ENCODE measurements at places on chromosomes 6 and 20.

DNA sequence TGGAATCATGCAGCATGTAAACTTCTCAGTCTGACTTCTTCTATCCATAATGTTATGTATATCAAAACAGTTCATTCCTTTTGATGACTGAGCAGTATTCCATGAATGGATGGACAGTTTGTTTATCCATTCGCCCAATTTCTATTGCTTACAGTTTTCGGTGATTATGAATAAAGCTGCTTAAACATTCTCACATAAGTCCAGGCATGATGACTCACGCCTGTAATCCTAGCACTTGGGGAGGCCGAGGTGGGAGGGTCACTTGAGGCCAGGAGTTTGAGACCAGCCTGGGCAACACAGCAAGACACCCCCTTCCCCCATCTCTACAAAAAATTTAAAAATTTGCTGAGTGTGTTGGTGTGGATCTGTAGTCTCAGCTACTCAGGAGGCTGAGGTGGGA lies 22.9 kb upstream of the HMGA1 start:
- DNase-seq, result no peak

DNA sequence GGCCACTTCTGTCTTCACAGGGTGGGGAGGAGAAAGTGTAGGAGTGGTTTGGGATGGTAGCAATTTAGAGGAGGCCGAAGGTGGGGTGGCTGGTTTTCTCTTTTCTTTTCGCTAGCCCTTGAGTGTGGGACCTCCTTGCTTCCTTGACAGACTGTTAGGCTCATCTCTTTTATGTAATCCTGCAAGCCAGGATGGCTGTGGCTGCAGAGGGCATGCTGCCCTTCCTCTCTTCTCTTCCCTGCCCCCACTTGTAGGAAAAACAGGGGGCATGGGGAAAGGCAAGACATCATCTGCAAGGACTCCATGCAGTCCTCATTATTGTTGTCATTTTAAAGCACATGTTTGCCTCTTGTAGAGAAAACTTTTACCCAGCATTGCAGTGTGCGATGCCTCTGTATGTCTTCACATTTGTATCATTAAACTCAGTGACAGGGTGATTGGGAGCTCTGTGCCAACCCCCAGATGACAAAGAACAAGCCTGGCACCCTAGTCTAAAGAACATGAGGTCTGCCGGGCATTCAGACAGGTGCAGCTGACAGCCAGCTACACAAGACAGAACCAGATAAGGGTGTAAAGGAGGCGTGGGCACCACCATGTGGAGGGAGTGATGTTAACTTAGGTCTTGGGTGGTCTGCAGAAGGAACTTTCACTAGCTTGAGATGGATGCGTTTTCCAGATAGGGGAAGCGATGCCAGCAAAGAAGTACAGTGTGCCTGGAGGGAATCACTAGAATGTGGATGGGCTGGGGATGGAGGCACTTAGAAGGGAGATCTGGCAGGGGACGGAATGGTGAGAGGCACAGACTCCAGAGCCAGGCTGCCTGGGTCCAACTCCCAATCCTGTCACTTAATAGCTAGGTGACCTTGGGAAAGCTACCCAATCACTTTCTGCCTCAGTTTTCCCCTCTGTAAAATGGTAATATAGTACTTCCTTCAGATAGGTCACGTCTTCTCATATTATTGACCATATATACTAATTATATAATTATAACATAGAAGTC lies 207.6 kb downstream of the TBC1D7 start:
- no peak for DNase-seq

GRCh38 chr6:30150671-30151395 lies 10.2 kb downstream of the TRIM10 start:
- DNase-seq, result peak; percentile 44

GRCh38 chr6:45630801-45631200 lies 253.1 kb upstream of the SUPT3H start:
- no peak for DNase-seq

DNA sequence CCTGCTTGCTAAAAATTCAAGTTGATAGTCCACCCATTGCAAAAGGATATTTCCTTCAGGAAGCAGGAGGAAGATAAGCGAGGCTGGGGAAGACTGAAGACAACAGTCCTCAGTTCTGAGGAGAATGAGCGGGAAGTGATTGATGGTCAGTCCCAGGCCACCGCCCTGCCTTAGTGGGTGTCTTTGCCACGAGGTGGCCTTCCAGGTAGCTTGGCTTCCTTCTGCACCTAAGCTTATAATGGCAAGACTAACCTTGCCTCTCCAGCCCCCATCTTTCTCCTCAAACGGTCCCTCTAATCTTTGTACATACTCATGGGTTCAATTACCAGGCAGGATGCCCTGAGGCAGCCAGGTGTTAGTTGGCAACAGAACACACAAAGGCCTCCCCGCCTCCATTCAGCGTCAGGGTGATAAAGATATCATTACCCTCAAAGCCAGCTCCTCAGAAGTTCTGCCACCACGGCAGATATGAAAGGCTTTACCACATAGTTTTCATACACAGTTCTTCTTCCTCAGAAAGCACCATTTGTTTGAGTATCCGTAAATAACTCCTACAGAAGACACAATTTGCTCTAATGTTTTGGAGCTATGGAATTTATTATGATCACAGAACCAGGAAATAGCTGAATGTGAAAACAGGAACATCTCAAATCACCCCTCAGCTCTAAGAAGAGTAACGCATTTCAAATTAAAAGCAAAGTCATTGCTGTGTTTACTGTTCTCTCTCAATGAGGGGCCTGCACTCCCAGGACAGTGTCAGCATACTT lies 249.4 kb downstream of the ATXN1 start:
- DNase-seq, result no peak

DNA sequence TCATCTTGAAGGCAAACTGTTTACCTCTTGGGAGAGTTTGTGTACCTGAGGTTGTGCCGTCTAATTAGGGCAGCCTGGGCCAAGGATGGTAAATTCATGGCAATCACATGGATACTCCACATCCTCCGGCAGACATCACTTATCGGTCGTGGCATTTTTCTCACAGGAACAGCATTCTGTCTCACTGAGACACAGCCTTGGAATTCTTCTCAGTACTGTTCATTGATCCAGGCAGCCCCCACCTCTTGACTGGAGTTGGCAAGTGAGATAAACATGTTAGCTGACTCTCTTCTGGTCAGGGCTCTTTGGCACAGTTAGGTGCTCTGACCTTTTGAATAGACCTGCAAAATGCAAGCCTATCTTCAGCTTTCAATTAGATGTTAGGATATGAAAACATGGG lies 511.4 kb upstream of the FLRT3 start:
- DNase-seq, result no peak

DNA sequence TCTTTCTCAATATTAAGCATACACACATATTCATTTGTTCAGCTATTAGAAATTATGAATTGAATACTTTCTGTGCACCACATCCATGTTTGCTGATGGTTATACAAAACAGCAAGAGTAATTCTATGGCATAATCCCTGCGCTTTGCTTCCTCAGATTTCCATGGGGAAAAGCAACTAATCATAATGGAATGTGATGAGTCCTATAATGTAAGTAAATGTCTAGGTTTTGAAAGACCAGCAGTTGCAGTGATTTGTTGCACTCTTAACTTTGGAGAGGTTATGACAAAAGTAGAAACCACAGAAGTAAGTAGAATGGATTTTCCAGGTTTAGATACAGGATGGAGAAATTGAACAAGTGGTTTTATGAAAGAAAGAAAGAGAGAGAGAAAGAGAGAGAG lies 652.1 kb downstream of the CBLN4 start:
- DNase-seq, result no peak

DNA sequence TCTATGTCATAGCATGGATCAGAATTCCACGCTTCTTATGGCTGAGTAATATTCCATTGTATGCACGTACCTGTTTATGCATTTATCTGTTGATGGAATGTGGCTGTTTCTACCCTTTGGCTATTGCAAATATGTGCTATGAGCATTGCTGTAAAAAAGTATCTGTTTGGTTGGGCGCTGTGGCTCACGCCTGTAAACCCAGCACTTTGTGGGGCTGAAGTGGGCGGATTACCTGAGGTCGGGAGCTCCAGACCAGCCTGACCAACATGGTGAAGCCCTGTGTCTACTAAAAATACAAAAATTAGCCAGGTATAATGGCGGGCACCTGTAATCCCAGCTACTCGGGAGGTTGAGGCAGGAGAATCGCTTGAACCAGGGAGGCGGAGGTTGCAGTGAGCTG lies 182.4 kb downstream of the BCAS1 start:
- DNase-seq, result no peak

DNA sequence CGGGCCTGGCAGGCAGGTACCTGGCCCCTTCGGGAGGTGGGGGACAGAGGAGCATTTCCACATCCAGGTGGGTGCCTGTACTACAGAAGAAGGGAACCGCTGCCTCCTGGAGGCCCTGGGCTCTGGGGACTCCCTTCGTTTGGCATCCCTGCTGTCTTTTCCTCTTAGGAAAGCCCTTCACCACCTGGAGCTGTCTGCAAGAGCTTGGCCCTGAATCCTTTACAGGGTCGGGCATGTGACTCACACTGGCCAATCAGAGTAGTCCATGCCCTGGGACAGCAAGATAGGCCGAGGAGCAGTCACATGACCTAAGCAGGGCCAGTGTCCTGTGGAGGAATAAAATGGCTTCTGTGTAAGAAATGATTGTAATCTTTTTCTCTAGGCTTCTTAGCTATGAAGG lies 224.9 kb downstream of the ANKRD60 start:
- no peak for DNase-seq

GRCh38 chr20:62997417-62998035 lies 9.2 kb downstream of the BHLHE23 start:
- no peak for DNase-seq

GRCh38 chr6:166471797-166472260 lies 89.1 kb upstream of the MPC1 start:
- DNase-seq, result no peak

- DNase-seq, result peak; percentile 66
These were observed 17.8 kb upstream of the FNDC1 start for GRCh38 chr6:159151266-159151855.

DNA sequence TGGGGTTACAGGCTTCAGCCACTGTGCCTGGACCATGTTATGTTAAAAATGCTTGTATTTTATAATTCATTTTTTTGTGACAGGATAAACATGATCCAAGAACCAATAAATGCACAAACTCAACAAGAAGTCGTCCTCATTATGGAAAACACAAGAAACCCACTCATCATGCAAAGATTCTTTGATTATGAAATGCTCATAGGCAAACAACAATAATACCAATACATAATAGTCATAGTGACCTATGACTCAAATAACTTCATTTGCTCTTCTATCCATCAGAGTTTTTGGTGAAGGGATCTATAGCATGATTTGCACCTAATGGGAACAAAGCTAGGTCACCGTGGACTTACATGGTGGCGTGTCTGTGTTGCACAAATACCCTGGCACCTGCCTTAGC lies 217.1 kb upstream of the THEMIS start:
- no peak for DNase-seq

GRCh38 chr6:88848870-88849269 lies 114.5 kb downstream of the RNGTT start:
- no peak for DNase-seq

DNA sequence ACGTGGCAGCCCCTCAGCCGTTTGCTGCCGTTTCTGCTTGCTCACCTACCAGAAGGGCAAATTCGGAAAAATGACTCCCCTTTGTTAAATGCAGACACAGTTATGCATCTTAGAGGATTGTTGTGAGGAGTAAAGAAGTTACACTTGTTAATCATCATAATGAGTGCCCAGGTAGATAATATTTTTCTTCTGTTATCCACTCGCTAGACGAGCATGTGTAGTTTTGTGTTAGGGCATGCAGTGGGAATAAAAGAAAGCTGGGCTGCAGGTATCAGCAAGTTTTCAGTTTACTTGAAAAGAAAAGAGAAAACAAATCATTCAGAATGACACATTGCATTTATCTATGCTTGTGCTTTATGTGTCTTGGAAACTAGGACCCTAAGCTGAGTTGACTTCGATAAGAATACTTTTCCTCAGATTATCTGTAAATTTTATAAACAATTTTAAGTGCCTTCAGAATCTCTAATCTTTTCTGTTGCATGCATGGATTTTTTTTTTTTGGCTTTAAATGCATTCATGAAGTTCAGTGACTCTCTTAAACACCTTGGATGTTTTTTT lies 365.3 kb downstream of the QKI start:
- no peak for DNase-seq

- DNase-seq, result peak; percentile 19
These were observed 206.3 kb downstream of the PREX1 start for GRCh38 chr20:48621376-48622078.

GRCh38 chr20:25246182-25246999 lies 1.5 kb upstream of the PYGB start:
- DNase-seq, result no peak

- no peak for DNase-seq
These were observed 79.3 kb upstream of the AGPAT4 start for GRCh38 chr6:161353208-161353613.

- peak; percentile 56 for DNase-seq
These were observed 125.2 kb downstream of the HIVEP2 start for GRCh38 chr6:142819603-142820337.

- no peak for DNase-seq
These were observed 45.4 kb downstream of the MYO6 start for GRCh38 chr6:75794351-75794846.

- no peak for DNase-seq
These were observed 111.2 kb downstream of the NFATC2 start for GRCh38 chr20:51431321-51431720.

- peak; percentile 51 for DNase-seq
These were observed 4.6 kb upstream of the SLC2A10 start for GRCh38 chr20:46704714-46705377.

- no peak for DNase-seq
These were observed 39.7 kb upstream of the ZFP64 start for GRCh38 chr20:52231230-52231746.

DNA sequence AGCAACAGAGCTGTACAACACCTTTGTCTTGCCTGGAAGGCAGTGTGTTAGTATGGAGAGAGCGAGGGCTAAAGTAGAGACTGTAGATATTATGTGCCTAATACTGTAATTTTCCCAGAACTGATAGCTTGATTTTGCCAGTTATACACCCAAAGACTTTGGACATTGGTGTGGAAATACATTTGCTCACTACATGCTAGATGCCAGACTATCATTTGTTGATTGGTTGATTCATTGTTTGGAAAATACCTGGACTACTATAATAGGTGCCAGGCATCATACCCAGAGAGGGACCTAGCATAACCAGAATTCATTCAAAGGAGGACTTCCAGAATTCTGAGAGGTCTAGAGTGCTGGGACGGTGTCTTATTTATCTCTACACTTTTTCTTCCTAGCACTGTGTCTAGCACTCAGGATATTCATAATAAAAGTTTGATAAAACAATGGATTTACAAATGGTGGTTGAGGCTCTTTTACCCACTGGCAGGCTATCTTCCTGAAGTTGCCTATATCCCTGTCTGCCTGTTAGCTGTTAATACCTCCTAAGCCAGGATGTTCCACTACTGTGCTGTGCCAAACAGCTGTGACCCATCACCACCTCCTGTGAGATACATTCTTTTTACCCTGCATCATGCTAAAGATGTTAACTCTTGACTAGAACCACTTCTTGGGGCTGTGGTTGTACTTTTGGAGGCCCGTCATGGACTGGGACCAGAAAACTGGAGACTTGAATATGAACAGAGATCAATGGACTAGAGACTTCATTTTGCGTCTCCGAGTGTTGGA lies 72.2 kb upstream of the FUCA2 start:
- peak; percentile 71 for DNase-seq

DNA sequence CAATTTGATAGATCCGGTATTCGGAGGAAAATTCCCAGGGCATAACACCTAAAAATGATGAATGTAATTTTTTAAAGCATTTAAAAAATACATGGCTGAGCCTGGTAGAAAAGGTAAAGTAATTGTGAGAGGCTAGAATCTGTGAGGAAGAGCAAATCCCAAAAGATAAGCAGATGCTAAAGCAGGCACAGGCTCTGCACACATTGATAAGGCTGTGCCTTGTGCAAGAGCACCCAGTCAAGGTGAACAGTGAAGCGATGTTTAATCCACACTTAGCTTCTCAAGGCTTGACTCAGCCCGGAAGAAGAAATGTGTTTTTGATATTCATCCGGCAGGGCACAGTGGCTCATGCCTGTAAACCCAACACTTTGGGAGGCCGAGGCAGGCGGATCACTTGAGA lies 5.1 kb upstream of the EPB41L2 start:
- no peak for DNase-seq

All from fibroblast of the aortic adventitia (primary cell).